ENCODE measurements at places on chromosomes 2 and 18.

- no peak for DNase-seq
Observed at GRCh38 chr2:31274401-31275075, 40.6 kb downstream of the EHD3 start.

- no peak for DNase-seq
Observed at GRCh38 chr2:212537726-212538304, 787 bp downstream of the ERBB4 start.

DNA sequence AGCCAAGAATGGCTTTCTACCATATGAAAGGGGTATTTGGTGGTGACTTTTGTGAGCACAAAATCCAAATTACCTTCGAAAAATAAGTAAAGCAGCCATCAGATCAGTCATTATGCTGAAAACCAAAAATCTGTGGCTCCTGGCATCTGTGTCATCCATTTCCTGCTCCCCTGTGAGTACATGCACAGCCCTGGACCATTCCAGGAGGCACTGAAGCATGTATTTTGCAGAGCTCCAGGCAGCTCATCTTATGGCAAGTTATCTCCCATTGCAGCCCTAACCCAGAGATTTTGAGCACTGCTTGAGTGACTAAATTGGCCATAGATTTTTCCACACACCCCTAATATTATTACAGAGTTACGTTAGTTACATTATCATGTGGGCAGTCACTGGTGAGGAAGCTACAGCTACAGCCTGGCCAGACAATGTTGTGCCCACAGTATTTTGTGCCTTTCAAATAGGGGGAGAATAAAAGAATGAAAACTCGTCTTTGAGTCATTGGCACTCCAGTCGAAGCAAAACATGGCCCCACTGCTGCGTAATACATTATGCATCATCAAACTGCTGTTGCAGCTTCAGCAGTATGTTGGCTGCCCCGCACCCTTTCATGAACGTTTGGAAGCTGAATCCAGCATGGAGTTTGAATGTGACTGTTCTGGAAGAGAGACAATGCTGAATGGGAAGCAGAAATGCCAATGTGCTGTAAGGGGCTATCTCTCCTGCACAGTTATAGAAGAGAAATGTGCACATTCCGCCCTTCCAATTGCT lies 702.2 kb downstream of the RNF144A start:
- no peak for DNase-seq

DNA sequence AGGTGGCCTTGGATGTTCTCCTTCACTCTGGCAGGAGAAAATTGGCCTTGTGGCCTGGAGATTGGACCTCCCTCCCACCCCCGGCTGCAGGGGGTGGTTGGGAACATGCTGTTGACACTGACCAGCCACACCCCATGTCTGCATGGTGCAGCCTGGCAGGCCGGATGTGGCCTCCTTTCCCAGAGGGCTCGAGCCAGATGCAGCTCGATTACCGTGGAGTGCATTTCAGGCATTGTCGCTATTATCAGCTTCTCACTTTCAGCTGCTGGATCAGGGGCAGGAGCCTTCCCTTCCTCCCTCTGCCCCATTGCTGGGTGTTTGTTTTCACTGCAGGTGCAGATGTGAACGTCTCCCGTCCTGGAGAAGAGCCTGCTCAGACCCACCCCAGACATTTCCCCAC lies 211.0 kb upstream of the SIX2 start:
- no peak for DNase-seq

DNA sequence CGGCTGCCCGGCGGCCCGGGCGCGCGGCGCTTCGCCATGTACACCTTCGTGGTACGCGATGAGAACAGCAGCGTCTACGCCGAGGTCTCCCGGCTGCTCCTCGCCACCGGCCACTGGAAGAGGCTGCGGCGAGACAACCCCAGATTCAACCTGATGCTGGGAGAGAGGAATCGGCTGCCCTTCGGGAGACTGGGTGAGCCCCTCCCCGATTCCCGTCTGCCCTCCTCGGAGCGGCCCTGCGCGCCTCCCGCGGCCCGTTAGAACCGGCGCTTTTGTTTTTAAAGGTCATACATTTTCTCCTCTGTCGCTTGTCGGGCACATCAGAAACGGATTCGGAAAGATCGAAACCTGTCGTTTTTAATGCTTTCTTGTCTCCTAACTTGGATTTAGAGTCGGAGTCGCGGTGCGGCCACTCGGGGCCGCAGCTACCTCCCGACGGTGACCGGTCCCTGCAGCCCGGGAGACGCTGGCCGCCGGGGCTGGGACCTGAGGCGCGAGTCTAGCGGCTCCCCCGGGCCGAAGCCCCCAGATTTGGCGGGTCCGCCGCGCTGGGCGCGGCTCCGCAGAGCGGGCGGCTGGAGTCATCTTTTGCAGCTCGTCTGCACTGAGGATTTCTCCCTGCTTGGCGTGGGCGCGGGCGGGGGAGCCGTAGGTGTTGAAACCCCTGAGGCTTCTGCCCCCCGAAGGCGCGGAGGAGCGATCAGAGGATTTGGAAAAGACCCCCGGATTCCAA lies 519 bp downstream of the TTL start:
- DNase-seq = no peak

DNA sequence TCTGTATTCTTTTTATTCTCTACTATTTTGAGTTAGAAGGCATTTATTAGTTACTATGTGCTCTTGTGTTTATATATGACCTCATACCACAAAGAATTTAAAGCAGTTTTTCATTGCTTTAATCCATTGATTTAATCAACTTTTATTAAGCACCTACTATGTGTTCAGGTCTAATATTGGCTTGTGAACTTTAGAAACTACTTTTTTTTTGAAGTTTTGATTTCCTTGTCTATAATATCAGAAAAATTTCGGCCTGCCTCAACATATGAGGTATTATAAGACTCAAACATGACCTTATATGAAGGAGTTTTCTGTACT lies 117.7 kb downstream of the ZNF521 start:
- no peak for DNase-seq

DNA sequence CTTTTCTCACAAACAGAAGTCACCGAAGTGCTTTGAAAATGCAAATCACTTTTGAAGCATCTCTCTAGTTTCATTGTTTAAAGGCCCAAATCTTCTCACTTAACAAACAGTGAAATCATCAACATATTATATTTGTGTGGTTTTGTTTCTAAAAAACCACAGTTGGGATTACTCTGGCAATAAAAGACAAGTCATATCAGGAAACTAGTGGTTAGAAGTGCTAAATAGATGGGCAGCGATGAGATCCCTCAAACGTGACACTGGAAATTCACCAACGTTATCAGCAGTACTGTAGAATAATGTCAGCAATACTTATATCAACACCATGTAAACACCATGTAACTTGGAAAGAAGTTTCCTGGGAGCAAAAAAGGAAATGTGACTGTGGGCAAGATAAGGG lies 893.5 kb downstream of the SUCLG1 start:
- DNase-seq = no peak

DNA sequence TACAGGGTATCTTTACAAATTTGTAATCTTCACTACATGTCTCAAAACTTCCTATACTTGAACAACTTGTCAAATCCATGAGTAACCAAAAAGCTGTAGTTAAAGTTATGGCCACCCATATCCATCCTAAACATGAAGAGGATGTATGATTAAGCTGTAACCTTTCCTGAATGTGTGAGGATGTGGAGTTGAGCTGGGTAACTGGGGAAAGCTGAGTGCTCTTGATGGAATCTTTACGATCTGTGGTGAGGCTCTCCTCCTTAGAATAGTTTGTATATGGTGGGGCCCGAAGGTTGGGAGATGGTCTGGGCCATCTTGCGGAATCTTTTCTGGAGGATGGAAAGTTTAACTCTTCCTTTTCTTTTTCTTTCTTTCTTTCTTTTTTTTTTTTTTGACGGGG lies 29.4 kb downstream of the DPP4 start:
- no peak for DNase-seq

- DNase-seq = no peak
Observed at GRCh38 chr18:7779211-7779610, 212.1 kb downstream of the PTPRM start.

DNA sequence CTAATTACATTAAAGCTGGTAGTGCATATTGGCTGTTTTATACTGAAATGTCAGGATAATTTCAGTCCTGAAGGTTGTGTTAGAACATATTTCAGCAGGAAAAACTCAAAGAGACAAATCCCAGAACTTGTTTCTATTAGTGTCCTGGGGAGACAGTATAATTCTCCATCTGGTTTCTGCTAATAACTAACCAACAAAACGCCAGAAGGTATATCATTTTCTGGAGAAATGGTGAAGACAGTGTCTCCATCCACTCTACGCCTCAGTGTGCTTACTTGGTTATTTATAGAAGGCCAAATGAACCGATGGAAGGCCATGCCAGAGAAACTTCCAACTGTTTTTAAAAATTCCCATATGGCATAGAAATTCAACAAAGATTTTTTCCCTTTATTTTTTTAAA lies 41.6 kb downstream of the GCA start:
- DNase-seq = no peak

DNA sequence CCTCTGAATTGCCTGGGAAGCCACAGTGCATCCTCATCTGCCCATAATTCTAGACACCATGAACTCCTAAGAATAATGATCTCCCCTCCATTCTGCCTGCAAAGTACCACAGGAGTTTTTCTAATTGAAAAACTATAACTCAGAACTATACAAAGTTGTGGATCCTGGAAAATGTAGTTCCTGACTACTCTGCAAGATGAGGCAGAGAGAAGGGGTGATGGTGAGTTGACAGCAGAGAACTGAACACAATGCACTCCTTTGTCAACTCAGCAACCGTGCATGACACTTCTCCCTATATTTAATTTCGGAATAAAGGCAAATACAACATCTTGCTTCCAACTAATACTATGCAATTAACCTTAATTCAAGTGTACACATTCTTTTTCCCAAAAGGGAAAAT lies 471.1 kb upstream of the FAM98A start:
- no peak for DNase-seq

DNA sequence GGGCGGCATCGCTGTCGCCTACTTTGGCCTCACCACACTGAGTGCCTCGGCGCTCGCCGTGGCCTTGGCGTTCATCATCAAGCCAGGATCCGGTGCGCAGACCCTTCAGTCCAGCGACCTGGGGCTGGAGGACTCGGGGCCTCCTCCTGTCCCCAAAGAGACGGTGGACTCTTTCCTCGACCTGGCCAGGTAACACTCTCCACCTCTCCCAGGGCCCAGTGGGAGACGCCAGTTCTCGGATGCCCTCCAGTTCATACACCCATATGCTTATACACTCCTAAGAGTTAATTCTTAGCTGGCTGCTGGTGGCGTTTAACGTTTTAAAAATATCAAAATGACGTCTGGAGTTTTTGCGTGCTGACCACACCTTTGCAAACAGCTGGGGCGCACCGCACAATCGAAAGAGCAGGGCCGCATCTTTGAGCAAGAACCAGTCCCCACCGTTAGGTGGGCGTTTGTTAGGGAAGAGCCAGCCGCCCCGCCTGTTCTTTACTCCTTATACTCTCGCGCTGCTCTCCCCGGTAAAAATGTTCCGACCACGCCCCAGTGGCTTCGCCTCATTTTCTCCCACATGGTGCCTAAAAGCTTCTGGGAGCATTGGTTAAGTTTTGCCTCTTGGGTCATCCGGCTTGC lies 899 bp downstream of the SLC1A4 start:
- DNase-seq = no peak

DNA sequence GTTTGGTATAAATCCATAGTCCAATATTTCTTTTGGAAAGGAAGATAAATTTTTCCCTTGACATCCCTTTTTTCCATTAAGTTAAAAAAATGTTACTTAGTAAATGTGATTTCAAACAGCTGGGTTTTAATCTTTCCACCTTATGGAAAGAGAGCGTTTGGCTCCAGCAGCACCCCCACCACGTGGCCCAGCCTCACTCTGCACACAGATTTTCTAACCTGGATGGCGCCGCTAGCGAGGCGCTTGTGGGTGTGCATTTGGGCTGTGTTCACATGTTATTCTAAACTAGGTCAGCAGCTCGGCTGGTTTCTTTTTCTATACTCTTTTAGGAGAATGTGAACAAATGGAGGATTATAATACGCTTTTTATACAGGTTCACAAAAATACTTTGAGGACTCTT lies 218.0 kb downstream of the LDLRAD4 start:
- no peak for DNase-seq

DNA sequence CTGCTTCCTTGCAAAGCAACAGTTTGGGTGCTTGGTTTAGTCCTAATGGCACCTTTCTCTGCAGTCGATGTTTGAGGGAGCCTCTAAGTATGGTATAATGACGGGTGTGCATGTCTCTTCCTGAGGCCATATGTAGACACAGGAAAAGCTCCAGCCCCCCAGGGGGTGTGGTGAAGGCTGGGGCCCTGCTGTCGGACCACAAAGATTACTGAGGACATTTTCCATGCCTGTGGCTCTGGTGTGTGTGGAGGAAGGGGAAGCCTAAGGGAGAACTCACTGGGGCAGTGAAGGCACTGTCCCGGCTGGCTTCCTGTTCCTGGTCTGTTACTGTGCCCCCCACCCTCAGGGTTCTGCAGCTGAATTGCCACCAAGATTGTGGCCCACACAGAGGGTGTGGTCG lies 187.1 kb downstream of the FHOD3 start:
- DNase-seq = no peak

GRCh38 chr2:168252976-168253375 lies 5.6 kb upstream of the STK39 start:
- DNase-seq = no peak

DNA sequence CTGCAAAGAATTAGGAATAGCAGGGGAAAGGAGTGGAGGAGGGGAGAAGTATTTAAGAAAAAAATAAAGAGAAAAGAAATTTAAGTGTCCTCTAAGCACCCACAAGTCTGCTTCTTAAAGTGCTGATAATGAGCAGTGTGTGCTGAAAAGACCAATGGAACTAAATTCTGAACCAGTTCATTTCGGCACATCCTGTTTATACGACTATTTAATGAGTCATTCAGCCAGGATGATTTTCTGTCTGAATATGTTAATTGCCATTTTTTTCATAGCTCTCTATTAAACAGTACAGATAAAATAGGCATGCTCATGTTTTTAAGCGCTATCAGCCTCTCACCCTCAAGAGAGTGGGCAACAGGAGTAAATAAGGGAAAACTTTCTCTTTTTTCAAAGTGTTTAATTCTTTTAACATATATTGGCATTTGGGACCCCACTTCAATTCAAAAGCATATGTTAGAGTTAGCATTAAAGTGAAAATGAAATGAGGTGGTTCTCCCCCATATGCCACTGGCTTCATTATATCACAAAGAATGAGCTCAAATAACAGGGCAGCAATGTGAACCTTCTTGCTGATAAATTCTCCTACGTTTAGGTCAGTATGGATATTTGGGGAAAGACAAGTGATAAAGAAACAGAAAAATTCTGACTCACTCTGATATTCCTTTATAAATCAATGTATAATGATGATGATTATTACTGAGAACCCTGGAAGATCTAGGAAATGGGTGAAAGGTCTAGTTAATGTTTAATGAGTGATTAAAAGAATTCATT lies 87.5 kb downstream of the TCF4 start:
- DNase-seq = no peak

GRCh38 chr18:49169037-49169521 lies 218.3 kb upstream of the SMAD7 start:
- DNase-seq = no peak

DNA sequence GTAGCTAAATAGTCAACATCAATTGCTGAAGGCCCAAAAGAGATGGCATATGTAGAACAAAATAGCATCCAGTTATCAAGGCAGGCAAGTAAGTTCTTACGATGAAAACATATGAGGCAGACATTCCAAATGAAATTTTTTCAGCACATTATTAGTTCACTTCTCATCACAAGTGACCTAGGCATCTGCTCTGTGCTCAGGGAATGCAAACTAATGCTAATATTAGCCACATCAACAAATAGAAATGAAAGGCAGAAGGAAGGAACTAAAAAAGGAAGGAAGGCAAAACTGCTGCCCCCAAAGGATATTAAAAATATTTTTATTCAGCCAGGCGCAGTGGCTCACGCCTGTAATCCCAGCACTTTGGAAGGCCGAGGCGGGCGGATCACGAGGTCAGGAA lies 51.2 kb upstream of the ROCK1 start:
- no peak for DNase-seq
